ENCODE measurements at places on chromosomes 13 and 19.

DNA sequence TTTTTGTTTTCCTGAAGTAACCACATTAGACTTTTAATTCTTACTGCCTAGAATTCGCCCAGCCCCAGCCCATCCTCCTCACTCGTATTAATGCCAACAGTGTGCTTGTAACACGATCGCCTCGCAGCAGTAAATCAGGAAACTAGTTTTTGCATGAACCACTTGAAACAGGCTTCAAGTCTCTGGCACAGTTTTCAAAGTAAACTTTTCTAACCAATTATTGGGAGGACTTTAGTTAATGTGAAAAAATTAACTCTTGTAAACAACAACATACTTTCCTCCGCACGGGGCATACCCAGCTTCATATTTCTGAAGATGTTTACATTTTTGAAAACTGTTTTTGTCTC, 39.2 kb downstream of the TNFRSF19 start:
- DNase-seq, result peak; percentile 55

DNA sequence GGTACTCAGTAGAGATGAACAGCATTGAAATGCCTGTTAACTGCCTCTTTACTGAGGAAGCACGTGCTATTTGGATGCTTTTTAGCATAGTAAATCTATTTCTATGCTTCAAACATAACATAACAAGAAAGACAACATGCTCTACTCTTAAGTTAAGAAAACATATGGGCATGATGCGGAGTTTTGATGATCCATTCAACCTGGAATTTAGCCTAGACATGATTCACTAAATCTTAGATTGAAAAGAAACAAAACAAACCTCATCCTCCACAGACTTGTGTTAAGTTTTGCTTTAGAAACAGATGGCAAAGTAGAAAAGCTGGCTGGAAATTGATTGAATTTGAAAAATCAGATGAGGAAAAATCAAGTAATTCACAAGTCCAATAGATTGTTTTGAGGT, 593.8 kb downstream of the OLFM4 start:
- no peak for DNase-seq

GRCh38 chr19:17394891-17395415, 957 bp upstream of the CCDC194 start:
- DNase-seq, result peak; percentile 62

DNA sequence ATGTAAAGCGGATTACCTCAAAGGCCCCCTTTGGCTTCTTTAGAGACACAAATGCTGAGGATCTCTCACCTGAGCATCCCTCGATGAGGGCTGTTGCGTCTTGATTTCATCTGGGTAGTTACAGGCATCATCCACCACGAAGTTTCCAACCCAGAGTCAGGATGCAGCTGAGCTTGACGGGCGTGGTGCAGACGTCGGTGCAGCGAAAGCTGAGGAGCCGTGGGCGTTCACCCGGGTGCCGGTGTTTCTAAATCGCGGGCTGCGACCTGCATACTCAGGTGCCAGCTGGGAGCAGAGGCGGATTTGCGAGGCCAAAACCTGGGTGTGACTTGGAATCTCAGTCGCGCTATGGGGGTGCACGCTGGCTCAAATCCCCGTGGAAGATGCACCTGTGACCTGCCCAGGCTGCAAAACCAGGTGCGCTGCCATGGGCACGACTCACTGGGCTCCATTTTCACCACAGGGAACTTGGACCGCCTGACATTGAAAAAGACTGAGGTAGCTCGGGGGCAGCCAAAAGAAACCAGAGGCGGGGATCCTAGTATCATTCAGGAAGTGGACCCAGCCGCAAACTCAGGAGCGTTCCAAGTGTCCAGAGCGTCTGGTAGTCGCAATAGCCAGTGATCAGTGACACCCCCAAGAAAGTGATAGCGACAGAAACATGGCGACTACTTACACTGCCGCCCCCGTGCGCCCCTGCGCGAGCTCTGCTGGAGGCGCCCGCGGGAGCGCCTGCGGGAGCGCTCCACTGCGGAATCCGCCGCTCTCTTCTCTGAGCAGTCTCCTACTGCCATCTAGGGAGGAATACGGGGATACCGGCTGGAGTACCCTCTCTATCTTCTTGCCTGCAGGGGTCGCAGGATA, 36.4 kb upstream of the IGFL4 start:
- peak; percentile 70 for DNase-seq

DNA sequence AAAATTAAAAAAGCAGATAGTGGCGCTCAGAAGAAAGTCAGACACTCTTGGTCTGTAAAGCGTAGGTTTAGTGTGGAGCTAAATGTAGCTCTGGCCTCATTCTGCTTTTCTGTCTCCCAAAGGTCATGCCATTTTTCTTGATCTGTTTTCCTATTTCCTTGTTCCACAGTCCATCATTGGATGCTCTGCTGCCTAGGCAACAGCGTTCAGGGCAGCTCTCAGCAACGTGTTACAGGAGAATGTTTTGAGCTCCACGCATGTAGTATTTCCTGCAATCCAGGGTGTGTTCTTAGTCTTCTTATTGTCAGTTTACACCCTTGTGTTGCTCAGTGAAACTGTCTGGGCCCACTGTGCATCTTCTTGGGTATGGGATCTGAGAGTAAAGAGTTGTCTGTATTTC, 46.0 kb upstream of the PCDH8 start:
- no peak for DNase-seq

- no peak for DNase-seq
Observed at GRCh38 chr19:9644472-9644871, 23.4 kb upstream of the ZNF561 start.

DNA sequence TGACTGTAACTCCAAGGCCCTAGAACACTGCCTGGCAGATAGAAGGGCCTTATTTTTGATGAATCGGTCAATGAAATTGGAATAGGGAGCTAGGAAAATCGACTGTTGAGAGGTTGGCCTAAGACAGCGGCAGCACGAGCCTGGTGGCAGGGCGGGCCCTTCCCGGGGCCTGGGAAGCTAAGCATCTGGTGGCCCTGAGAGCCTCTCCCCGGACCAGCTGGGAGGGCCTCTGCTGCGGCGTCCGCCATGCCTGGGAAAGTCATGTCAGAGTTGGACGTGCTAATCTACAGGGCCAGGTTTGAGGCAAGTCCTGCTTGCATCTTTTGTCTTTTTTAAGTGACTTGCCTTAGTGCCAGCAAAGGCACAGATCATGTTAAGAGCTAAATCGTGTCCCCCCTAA, 11.2 kb upstream of the GPR12 start:
- no peak for DNase-seq

- no peak for DNase-seq
Observed at GRCh38 chr13:40130871-40131636, 475.6 kb downstream of the COG6 start.

DNA sequence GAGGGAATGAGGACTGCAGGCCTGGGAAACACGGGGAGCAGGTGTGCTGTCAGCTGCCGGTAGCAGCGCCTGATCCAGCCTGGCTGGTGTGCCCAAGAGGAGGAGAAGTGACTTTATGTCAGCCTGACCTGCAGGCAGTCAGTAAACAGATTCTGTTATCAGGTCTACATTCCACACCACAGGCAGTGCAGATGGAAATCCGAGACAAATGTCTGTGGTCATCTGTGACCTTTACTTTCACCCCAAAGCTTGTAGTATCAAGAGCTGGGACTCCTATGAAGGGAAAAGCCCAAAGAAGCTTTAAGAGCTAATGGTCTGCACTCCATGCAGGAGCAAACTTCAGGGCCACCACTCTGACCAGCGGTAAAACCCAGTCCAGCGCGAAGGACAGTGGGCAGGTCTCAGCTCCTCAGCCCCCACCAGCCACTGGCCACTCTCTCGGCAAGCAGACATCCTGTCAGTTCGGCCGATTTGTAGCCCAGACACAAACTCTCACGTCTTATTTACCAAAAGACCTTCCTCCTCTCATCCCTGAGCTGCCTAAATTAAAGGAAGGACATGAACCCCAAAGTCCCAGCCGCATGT, 7.7 kb downstream of the EPS15L1 start:
- DNase-seq, result no peak

- no peak for DNase-seq
Observed at GRCh38 chr19:29939628-29940027, 2.4 kb upstream of the URI1 start.

DNA sequence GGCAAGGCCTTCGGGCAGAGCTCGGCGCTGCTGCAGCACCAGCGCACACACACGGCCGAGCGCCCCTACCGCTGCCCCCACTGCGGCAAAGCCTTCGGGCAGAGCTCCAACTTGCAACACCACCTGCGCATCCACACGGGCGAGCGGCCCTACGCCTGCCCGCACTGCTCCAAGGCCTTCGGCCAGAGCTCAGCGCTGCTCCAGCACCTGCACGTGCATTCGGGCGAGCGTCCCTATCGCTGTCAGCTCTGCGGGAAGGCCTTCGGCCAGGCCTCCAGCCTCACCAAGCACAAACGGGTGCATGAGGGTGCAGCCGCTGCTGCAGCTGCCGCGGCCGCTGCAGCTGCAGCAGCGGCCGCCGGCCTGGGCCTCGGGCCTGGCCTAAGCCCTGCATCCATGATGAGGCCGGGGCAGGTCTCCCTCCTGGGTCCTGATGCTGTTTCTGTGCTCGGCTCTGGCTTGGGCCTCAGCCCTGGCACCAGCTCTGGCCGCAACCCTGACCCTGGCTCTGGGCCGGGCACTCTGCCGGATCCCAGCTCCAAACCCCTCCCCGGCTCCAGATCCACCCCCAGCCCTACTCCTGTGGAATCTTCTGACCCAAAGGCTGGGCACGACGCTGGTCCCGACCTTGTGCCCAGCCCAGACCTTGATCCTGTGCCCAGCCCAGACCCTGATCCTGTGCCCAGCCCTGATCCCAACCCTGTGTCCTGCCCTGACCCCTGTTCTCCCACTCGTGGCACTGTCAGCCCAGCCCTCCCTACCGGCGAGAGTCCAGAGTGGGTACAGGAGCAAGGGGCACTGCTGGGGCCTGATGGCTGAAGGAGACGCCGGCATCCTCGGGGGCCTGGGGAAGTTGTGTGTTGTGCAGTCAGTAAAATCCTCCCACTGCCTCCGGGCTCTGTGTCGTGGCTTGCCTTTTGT, 2.0 kb upstream of the MCOLN1 start:
- no peak for DNase-seq

DNA sequence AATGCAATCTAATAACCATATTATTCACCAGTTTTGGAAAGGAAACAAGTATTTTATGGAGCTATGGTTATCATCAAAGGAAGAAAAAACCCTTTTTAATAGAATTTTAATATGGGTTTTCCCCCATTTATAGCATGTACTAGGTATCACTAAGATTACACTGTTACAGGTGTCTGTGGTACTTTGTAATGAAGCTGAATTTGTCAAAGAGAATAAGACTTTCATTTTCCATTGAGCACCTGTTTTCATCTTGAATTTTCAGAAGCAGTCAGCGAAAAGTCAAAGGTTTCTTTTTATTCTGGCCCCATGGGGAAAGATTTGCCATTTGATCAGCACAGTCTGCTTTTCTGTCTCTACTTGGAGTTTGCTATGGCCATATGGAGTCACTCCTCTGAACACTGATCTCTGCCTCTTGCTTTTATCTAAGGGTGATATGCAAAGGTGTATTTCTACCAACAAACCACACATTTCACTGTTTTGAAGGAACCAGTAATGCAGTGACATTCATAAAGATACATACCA, 590.0 kb downstream of the DCT start:
- DNase-seq, result no peak

Measured in left hindlimb (tissue), 1 donor.